ENCODE measurements at places on chromosomes 16 and 17. TPM values are rescaled to one million over a fixed set of nuclear protein-coding genes. Genes with fewer than 3 reads are reported as not detected.

DNA sequence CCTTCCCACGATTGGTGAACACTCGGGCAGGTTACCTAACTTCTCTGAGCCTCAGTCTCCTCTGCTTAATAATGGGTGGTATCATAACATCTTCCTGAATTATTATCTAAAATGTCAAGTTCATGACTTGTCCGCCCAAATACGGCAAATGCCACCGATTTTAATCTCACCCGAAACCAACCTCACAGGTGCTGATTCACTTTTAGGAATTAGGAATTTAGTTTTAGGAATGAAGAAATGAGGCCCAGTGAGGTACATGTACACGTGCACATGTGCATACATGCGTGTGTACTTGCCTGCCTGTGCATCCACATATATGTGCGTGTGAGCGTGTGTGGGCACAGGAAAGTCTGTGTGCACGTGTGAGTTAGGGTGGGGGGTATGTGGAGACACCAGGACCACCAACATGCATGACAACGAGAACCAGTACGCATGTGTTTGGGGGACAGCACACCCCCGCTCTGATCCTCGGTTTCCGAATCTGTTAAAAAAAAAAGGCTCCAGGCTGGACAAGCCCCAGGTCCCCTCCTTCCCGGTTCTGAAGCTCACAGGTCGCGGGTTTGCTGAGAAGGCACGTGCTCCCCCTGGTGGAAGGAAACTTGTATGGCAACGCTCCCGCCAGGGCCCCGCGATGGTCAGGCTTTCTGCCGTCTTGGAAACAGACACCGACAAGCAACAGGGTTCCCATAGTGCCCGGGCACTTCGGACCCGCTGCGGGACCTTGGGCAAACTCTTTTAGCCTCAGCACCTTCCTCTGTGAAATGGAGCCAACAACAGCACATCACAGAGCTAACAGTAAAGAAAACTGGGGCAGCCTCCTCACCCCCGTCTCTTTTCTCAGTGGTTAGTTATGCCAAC, 219.2 kb downstream of the RBFOX3 start:
- peak; percentile 86 for DNase-seq

- no peak for DNase-seq
These were observed 11.4 kb upstream of the SLC4A1 start for GRCh38 chr17:44279346-44279665.

DNA sequence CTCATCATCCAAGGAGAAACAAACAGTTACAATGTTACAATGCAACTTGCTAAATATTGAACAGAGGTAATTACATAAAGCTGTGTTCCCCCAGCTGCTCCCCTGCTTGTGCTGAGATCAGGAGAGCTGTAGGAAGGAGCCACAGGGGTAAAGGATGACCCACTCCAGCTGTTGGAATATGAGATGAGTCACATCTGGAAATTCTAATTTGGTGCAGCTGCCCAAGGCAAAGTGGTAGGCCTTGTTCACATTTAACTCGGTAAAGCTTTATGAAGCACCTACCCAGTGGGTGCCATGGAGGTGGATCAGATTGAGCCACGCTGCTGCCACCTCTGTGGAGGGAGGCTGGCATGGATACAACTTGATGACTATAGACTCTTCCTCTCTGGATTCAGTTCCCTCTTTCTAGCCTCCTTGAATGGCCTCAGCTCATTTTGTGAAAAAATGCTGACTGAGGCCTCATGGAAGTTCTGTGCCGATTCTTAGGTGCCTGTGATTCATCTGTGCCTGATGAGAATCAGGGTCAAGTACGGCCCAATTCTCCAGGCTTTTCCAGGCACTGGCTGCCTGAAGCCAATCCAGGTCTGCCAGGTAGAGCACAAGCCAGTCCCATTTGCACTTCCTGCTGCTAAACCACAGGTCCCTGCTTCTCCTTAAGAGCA, 7.4 kb downstream of the ZNF689 start:
- DNase-seq, result no peak

DNA sequence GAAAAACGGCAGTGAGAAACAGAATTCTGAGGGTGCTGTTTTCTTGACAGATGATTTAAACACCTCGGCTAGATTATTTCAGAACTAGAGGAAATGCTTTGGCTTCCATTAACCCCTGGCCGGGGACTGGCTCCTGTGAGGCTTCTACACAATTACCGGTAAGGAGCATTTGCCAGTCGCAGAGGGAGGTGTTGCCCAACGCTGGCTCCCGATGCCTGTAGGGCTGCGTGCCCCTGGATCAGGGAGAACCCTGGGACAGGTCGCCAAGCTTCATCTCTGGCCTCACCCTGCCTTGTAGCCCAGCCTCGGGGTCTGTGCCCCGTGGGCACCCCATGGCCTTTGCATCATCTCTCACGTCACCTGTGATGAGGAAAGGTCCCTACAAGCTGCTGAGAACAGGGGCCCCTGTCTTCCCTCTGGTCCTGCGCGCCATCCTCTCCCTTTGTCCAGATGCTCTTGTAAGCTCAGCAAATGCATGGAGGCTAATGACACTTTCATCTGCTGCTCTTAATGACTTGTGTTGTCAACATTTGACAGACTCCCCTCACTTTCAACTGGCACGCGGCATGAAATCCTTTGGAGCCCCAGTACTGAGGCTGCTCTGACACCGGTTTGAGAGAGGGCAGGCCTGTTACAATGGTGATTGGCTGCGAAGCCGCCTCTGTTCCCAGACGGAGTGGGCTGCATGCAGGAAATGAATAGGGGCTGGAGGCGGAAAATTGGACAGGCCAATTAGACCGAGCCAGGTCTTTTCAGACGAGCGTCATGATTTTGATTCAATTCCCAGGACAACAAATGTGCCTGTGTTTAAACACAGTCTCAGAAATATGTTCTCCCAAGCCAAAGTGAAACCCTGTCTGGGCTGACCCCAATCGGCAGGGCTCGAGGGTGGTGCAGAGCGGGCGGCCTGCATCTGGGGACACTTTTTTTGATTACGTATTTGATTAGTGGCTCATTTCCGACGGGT, 85.5 kb upstream of the DOC2B start:
- DNase-seq, result no peak

- no peak for DNase-seq
These were observed 96.2 kb downstream of the PGS1 start for GRCh38 chr17:78474614-78475146.

DNA sequence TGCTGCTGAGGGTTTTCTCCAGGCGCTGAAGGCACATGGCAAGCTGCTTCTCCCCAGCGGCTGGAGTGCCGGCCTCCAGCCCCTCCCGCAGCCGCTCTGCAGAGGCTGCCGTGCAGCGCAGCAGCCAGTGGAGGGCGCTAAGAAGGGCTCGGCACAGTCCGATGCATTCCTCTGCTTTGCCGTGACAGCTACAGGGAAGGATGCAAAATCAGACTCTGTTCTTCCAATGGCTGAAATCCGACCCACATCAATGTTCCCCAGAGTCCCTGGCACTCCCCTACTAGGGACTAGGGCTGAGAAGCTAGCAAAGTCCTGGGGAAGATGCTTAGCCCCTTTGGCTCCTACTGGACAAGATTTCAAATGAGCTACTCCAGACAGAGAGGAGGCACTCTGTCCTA, 19.0 kb downstream of the MED24 start:
- DNase-seq, result peak; percentile 54

IKZF3 gene
- total RNA-seq, result not detected

SHBG gene
- 6.1 TPM for total RNA-seq

TP53TG3B gene
- not detected for total RNA-seq

TMEM220 gene
- total RNA-seq, result 11.6 TPM

Data from hepatocyte (in vitro differentiated cells).